ENCODE measurements at places on chromosomes 13 and 19.

DNA sequence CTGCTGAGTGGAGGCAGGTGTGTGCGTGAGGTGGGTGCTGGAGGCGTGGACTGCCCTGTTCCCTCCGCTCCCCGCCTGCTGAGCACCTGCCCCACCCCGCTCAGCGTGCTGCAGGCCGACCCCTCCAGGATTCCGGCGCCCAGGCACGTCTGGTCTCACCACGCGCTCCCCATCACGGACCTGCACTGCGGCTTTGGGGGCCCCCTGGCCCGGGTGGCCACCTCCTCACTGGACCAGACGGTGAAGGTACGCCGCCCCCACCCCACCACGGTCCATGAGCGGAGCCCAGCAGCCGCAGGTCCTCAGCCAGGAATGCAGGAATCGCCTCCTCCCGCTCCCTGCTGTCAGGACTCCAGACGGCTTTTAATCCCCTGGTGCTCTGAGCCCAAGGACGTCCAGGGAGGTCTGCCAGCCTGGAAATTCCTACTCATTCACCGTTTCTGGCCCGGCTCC, 6.0 kb downstream of the WDR18 start:
- DNase-seq: no peak

GRCh38 chr13:112842343-112842856, 126.6 kb upstream of the MCF2L start:
- no peak for DNase-seq

DNA sequence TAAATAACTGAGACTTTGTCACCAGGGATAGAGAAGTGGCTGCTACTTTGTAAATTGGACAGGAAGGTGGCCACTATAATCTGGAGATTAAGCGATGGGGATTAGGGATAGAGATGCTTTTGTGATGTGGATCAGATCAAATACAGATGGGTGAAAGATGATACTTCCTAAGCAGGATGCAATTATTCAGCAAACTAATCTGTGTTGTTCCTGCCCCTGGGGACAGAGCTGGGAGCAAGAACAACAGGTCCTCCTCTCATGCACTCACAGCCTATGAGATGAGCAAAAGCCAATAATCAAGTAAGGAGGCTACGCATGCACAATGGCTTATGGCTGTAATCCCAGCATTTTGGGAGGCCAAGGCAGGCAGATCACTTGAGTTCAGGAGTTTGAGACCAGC, 4.6 kb downstream of the RGL3 start:
- no peak for DNase-seq

DNA sequence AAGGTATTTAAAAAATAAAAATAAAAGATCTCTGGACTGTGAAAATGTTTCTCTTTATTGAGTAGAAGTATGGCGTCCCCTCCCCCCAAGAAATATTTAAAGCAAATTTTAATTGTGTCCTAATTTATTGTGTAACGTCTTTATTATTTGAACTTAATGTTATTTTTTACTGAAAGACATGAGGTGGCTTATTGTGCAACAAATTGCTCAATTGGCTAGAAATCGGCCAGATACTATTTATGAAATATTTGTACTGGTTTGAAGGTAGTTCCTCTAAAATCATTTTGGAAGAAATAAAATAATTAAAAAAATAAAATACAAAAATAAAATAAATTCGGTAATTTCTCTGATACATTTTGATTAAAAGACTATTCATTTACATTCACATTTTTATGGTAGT, 162.3 kb downstream of the DACH1 start:
- no peak for DNase-seq

GRCh38 chr13:88005188-88005587, 334.0 kb downstream of the SLITRK5 start:
- peak; percentile 24 for DNase-seq

DNA sequence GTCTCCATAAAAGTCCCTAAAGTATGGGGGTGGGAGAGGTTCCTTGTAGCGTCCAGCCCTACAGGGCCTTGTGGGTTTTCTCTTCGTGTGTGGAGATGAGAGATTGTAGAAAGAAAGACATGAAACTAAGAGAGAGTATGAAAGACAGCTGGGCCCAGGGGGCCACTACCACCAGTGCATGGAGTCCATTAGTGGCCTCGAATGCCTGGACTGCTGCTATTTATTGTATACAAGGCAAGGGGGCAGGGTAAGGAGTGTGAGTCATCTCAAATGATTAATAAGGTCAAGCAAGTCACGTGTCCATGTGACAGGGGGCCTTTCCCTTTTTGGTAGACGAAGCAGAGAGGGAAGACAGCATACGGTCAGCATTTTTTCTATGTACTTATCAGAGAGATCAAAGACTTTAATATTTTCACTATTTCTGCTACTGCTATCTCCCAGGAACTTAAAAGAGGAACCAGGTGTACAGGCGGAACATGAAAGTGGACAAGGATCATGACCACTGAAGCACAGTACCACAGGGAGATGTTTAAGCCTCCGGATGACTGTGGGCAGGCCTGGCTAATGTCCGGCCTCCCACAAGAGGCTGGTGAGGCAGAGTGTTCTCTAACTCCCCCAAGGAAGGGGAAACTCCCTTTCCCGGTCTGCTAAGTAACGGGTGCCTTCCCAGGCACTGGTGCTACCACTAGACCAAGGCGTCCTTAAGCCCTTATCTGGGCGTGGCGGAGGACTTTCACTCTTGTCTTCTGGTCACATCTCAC, 25.5 kb downstream of the FGF21 start:
- peak; percentile 76 for DNase-seq

DNA sequence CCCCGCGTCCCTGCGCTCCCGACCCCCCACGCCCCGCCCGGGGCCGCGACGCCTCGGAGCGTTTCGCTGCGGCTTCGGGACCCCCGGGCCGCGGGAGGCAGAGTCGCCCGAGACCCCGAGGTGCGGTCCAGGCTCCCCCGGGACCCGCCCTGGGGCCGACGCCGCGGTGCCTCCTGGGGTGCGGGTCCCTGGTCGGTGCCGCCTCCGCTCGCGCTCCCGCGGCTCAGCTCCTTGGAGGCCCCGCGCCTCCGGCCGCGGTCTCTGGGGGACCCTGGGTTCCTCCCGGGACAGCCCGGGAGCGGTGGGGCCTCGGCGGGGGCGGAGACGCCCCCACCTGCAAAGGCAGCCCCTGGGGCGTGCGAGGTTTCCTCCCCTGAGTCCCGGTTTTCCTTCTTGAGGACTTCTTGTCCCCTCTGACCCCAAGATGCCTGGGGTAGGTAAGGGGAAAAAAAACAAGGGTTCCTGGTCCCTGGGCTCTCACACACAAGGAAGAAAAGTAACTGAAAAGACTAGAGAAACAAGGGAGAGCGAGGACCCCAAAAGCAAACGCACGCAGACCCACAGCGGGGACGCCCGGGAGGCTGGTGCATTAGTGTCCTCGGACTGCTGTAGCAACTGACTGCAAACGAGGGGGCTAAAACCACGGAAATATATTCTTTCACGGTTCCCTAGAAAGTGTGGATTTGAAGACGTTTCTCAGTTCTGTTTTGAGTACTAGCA, 740 bp downstream of the ZNF555 start:
- peak; percentile 15 for DNase-seq

DNA sequence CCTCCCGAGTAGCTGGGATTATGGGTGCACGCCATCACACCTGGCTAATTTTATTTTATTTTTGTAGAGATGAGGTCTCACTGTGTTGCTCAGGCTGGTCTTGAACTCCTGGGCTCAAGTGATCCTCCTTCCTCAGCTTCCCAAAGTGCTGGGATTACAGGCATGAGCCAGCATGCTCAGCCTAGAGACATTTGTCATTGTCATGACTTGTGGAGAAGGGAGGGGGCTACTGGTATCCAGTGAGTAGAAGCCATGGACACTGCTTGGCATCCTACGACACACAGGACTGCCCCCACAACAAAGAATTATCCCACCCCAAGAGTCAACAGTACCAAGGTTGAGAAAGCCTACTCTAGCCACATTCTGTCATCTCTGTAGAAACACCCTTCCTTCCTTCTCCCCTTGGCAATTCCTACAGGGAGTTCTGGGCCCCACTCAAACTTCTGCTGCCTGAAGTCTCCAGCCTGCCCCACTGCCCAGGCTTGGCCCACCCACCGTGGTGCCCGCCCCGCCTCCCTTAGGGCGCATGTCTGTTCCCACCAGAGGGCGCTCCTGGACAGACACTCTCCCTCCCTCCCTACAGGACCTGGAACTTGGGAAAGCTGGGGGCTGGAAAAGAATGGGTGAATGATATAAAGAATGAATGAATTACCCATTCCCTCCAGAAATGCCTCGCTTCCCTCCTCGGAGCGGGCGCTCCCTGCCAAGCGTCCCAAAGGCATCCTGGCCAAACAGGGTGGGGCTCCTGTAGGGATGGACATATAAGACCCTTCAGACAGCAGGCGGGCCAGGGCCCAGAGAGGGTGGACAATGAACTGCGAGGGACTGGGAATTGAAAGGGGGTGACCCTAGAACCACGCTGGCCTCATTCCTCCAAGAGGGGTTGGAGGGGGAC, 5.5 kb upstream of the EMP3 start:
- DNase-seq: peak; percentile 86

GRCh38 chr13:94416454-94417080, 62.9 kb downstream of the DCT start:
- DNase-seq: peak; percentile 44

- peak; percentile 46 for DNase-seq
Observed at GRCh38 chr13:113862931-113863523, 849 bp downstream of the GAS6 start.

GRCh38 chr13:26605845-26606244, 48.4 kb downstream of the WASF3 start:
- DNase-seq: peak; percentile 21

DNA sequence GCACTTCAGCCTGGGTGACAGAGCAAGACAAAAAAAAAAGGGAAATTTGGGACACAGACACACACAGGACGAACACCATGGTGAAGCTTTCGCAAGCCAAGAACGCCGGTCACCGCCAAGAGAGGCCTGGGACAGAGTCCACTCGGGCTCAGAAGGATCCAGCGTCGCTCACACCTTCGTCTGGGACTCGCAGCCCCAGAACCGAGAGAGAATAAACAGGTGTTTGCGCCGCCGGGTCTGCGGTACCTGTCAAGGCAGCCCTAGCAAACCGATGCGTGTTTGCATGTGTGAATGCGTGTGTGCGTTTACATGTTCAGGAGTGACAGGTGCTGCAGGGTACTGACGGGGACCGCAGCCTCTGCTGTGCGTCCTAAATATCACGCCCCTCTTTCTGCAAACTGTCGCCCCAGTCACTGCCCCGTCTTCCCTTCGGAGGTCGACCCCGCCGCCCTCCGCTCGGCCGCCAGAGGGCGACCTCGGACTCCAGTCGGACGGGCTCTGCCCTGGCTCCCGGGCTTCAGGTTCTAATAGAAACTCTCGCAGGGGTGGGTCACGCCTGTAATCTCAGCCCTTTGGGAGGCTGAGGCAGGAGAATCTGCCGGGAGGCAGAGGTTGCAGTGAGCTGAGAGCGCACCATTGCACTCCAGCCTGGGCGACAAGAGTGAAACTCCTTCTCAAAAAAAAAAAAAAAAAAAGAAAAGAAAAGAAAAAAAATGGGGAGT, 11.8 kb upstream of the CSNK1G2 start:
- peak; percentile 85 for DNase-seq

DNA sequence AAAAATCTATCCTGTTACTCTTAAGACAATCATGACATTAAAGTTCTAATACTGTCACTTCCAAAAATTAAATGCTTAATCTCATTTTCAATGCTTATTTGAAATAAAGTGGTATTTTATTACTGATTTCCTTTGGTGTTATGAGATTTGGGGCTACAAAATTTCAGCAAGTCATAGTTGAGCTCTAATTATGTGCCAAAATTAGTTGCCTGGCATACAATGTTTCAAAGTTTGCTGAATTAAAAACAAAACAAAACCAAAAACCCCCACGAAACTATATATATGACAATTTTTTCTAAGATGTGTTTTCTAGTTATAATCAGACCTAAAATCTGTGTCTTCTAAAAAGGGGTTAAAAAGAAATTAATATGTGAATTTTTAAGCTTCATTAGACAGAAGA, 62.2 kb downstream of the KCNRG start:
- no peak for DNase-seq

DNA sequence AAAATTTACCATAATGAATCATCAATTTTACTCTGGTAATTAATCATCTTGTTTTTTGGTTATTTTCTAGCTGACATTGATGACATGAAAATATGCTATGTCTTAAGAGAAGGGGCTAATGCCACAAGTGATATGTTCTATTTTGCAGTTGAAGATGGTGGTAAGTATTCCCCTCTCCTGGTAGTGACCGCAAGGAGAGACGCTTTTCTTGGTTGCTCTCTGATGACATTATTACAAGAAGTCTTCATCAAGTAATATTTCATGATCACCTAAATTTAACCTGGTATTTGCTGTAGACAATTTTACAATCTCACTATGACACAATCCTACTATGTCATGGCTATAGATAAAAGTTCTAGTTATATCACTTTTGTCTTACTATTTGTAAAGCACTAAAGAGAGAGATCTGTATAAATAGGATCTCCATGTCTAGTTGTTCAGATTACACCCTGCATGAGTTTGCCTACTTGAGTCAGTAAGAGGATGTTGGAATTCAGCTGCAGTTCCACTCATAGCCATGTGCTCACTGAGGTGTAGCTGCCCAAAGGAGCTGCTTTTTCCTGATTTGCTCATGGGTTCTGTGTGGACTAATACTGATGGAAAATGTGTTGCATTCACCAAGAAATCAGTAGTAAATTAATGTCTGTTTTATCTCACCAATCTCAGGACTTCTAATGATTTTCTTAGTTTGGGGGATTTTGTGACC, 10.9 kb downstream of the FREM2 start:
- peak; percentile 8 for DNase-seq

- DNase-seq: peak; percentile 47
Observed at GRCh38 chr19:40165362-40165937, 25.8 kb upstream of the MAP3K10 start.

DNA sequence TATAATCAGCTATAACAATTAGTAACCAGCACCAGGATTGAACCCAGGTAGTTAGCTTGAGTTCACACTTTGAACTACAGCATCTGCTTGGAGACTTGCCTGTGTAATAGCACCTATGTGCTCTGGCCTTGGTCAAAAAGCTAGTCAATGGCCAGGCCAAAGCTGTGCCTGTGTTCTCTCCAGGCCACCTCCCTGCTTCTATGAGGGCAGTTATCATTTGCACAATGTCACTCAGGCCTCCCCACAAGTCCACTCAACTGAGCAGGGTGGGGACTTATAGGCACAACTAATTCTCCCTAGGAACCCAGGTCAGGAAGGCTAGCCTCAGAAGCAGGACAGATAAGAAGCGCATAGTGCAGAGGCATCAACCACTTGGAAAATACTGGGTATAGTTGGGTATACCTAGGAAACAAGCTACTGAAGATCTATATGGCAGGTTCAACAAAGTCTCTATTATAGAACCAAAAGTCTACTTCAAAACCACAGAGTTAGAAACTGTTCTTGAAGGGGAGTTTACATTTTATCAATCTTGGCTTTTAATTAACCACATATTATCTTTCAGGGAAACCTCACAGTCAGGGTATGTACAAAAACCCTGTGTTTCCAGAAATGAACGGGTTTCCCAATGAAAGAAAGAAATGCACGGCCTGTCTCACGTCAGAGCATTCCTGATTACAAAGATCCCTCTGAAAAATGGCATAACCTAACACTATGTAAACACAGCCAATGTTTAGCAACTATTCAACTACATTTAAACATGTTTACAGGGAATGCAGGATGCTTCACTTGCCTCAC, 140.9 kb downstream of the ABCC4 start:
- no peak for DNase-seq

Data from ELR (cell line).